Activated T-cell treated with anti-CD3 and anti-CD28 coated beads, Interleukin-2, amount 50 U/mL, for 4 hours (primary cell): ENCODE measurements at places on chromosomes 11 and 22.

DNA sequence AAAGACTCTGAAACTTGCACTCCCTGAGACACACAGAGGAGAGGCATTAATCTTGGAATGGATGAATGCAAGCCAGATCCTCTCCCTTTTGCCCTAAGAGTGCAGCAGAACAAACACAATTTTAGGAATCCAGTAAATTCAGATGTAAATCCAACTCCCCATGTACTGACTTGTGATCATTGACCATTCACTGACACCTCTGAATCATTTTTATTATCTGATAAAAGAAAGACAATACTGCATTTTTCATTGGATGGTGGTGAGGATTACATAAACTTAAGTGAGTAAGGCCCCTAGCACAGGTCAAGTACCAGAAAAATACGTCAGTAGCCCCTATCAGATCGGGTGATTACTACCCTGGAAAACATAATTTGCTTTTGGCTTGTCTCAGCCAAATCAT, 782.9 kb upstream of the API5 start:
- DNase-seq, result no peak

GRCh38 chr11:67438158-67438902, 848 bp upstream of the PTPRCAP start:
- DNase-seq, result peak; percentile 67

DNA sequence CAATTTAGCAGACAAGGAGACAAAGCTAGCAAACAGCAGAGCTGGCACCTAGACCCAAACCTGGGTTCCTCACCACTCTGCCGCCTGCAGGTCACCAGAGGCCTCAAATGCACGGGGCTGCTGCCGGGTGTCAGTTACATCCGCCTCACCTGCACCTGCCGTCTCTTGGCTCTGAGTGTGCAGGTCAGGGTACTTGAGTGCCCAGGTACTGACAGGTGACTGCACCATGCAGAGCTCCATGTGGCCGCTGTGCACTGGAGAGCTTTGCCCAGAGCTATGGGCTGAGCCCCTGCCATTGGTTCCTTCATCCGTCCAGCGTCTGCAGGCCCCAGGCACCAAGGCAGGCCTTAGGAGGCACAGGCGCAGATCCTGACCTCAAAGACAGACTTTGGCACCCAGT, 35.0 kb downstream of the PDGFB start:
- DNase-seq, result no peak

GRCh38 chr22:42945027-42945426, 69.9 kb downstream of the PACSIN2 start:
- no peak for DNase-seq

- DNase-seq, result no peak
Measured at GRCh38 chr11:45851228-45851627, 4.0 kb downstream of the CRY2 start.

DNA sequence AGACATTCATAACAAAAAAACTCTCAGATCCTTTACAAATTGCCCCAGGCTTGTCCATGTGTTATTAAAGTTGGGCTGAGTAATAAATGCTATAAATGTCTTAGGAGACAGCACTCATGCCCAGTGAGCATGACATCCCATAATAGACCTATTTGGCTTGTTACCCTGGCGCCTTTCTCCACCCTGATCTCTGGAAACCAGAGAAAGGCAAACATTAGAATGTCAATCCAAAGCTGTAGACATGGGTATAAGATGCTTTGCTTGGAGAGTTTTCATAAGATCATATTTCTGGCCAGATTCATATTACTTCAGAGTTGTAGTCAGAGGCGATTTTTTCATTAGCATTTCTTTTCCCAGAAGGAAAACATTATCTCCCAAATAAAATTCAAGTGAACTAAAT, 161.3 kb upstream of the UBASH3B start:
- no peak for DNase-seq

DNA sequence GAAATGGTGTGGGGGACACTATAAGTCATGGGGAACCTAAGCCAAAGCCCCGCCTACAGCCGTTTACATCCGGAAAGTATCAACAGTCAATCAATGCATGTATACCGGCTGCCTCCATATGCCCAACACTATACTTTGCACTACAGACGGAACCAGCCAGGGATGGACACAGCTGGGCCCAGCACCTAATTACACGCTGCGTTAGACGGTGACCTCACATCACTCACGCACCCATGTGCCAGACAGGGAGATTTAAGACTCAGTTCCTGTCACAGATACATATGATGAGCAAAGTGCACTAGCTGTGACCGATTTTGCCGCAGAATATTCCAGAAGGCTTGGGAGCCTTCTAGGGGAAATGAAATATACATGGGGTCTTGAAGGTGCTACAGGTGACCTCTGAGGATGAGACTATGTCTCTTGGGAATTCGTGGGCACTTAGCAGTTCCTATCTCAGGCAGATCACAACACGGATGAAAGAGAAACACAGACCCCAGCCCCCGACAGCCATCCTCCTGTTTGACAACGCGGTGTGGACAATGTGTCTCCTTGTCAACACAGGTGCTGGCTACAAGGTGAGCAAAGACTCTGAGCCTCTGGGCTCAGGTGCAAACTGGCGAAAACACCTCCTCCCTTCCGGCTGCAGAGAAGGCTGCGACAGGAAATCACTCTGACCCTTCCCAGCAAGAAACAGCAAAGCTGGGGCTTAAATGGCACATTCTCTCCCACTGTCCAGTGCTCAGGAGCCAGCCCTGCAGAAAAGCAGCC, 8.0 kb downstream of the AHNAK start:
- no peak for DNase-seq

DNA sequence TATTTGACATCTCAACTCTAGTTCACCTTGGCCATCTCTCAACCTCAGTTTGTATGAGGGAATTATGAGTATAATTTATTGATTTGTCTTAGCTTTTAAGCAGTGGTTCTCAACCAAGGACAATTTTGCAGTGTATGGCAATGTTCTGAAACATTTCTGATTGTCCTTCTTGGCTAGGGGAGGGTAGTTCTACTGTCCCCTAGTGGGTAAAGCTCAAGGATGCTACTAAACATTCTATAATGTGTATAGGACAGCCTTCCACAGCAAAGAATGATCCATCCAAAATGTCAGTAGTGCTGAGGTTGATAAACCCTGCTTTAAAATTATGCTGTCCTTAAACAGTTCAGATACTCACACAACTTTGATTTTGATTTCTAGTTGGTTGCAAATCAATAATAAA, 78.1 kb upstream of the ALKBH3 start:
- DNase-seq, result no peak

DNA sequence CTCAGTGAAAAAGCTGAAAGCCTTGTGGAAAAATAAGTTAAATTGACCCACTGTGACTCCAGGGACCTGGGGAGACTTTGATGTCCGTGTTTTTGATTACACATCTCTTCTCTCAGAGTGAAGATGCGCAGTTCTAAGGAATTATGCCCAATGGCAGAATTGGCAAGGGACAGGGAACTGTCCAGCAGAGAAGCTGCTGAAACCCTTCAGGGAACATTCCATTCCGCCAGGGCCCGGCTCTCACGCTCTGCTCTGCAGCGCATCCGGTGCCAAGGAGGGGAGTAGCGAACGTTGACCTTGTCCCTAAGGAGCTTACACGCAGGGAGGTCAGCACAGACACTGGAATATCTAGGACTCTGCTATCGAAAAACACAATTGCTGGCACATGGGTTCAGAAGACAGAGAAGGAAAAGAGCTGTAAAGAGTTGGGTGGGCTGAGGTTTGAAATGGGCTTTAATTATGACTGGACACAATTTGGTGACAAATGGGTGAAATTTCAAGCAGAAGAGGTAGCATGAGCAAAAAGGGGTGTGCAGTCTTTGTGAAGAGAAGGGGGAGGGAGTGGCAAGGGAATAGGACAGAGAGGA, 64.5 kb upstream of the B3GAT1 start:
- DNase-seq, result no peak

- DNase-seq, result no peak
Measured at GRCh38 chr11:126512251-126512650, 156.8 kb downstream of the ST3GAL4 start.
